NCI-H187 (cell line): ENCODE measurements at places on chromosomes 5 and 9.

DNA sequence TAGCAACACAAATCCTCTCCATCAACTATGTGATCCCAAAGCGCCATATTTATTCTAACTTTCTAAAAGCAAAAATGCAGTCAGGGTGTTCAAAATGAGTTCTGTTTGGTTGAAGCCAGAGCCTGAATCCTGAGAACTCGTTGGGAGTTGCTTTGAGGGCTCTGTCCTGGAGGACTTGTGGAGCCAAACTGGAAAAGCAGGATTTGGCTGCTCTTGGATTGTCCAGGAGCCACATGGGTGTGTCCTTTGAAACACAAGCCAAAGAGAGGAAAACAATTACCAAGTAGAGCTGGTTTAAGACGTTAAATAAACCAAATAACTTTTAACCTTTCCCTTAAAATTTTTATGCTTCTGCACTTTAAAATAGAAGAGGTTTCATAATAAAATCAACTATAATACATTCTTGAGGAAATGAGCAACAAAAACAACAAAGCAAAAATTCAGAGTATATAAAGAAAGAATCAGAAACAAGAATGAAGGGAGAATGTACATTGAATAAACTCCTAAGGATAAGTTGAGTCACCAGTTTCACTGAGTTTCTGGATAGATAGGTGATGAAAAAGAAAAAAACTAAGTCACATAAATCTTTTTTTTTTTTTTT lies 13.5 kb downstream of the C5orf46 start:
- no peak for DNase-seq

- DNase-seq: no peak
These were observed 58.3 kb downstream of the SVEP1 start for GRCh38 chr9:110521206-110521605.

GRCh38 chr9:70887826-70888225 lies 233.6 kb downstream of the TRPM3 start:
- no peak for DNase-seq

GRCh38 chr9:137077010-137077747 lies at the start of gene UAP1L1:
UAP1L1 (plus strand) TSS chr9:137077517; CDS start chr9:137077533, 16 bp downstream.
- DNase-seq: no peak

DNA sequence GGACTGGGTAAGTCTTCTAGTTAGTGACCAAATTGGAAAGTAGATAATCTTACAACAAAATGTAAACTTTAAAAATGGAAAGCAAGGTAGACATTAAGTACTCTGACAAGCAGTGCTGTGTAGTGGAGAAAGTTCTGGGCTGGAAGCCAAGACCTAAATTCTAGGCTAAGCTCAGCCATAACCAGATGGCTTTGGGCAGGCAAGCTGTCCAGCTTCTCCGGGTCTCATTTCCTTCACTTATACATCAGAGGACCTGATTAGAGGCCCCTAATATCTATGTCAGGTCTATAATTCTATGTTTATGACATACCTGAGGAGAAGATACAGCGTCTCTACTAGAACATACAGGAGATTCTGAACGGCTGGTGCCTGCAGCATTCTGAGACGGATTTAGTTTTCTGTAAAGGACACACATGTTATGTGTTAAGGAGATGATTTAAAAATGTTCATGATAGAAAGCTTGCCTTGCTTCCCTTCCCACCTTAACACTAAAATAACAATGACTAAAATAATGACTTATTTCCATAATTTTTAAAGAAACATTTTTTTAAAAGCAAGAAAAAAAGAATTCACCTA lies 61.2 kb downstream of the ELL2 start:
- no peak for DNase-seq

DNA sequence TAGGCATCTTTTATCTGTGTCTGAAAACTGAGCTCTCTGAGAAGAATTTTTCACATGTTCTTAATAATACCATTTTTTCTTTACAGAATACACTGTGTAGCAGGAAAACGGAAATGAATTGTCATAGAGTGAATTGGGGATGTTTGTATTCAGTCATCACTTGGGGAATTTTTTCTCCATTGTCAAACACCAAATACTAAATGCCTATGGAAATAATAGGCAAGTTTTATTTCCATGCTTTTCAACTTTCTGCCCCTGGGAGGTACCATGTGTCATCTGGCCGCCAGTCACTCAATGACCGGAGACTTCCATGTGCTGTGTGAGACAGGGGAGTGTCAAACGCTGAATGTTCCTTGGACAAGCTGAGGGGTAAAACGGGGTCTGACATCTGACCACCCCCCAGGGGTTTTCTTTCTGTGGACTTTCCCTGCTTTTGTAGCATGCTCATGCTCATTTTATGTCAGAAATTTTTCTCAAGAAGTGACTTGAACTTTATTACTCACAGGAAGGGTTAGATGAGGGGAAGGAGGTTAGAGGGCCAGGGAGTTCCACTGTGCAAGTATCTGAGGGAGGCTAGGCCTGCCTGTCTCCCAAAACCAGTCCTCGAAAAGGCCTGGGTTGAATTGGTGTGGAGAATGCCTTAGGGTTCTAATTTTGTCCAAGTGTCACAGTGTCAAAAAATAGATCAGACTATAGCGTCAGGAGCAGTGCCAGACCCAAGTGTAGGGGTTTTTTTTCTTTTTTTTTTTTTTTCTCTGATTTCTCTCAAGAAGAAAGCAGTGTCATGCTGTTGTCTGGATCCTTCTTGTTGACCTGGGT lies 438.6 kb downstream of the AGTPBP1 start:
- no peak for DNase-seq

- no peak for DNase-seq
These were observed 242.1 kb downstream of the ISL1 start for GRCh38 chr5:51625224-51625968.

DNA sequence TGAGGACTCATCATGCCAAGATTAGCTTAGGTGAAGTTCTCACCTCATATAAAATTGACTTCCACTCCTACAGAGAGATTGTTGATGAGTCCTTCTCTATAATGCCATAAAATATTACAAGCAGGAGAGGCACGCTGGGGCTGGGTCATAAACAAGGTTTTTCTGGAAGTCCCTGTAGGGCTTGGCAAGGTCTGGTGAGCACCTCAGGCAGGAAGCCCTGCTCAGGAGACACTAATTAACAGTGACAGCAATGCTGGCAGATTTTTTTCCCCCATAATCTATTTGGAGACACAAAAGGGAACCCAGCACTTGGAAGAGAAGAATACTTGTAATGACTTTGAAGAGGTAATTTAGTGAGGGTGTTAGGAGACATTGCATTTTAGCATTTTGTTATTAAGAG lies 118.7 kb downstream of the DIRAS2 start:
- no peak for DNase-seq

DNA sequence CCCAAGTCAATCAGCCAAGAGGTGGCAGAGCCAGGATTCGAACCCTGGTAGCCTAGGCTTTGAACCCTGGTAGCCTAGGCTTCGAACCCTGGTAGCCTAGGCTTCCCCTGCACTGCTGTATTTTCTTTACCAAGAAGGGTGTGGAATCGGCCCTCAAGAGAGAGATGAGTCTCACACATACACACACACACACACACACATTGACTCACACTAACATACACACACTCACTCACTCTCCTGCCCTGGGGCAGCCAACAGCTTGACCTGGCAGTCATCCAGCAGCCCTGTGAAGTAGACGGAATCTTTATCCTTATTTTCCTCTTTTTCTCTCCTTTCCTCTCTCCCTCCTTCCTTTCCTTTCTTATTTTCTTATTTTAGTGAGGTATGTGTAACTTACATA lies 55.4 kb upstream of the RPL26L1 start:
- no peak for DNase-seq

- DNase-seq: no peak
These were observed 97.1 kb upstream of the IL12B start for GRCh38 chr5:159427180-159428012.

DNA sequence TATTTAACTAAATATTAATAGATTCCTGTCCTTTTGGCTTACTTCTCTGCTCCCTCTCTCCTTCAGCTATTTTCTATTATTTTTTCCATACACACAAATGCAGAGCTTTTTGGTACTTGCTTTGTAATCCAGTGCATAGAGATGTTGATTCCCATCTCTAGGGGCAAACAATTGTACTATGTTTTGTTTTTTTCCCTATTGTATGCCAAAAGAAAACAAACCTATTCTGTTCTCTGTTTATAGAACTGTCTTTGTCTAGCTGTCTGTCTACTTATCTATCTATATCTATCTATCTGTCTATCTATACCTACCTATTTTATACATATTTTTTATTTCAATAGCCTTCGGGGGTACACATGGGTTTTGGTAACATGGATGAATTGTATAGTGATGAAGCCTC lies 121.6 kb upstream of the LIFR start:
- no peak for DNase-seq

DNA sequence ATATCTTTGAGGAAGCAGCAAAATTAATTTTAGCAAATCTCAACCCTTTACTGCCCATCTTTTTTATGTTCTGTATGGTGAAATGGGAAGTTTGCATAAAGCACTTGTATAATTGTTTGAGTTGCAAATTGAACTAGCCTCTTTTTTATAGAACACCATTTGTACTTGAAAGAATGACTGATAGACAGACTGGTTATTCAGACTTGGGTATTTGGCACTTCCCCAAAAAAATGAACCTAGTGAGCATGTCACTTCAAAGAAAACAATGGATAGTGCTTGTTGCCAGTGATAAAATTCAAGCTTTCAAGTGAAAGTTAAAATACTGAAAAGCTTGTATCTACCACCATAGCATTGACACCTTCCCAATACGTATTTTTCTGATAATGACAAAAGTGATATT lies 115.8 kb downstream of the ERCC6L2 start:
- no peak for DNase-seq

DNA sequence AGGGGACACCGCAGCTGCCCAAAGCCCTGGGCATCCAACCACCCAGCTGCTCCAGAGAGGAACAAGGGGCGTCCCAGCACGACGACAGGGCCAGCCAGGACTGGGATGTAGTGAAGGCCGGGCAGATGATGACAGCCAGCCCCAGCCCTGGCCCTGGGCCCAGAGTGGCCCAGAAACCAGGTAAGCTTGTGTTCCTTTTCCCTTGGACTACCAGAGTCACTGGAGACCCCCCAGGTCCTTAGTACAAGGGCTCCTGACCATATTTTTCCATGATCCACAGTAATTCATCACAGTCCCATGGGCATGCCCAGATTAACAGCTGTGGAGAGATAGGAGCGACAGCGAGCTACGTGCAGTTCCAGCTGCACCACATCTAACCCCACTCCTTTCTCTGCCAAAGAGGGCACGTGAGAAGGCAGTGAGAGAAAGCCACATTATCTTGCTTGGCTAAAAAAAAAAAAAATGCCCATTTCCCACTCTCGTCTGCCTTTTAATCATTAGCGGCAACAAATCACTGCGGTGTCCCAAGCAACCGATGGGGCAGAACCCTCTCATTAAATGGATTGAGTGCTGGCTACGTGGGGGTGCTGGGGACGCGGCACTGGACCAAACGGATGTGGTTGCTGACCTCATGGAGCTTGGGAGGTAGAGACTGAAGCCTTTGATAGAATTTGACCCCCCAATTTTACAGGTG lies 21.7 kb upstream of the SYNPO start:
- DNase-seq: no peak
